T-cell (primary cell): ENCODE measurements at places on chromosomes 16 and 17. TPM values are rescaled to one million over a fixed set of nuclear protein-coding genes. Genes with fewer than 3 reads are reported as not detected.

Gene PSME3
- total RNA-seq = 77.2 TPM

GRCh38 chr17:39283896-39284295 is 58.2 kb upstream of the STAC2 start:
- H3K4me1 ChIP-seq = no peaks in the 10 kb centered on the region
- no peak overlapping the region for H3K27ac ChIP-seq
- peaks cover 20% of the 10 kb centered on the region for H3K36me3 ChIP-seq
- DNase-seq = no peak

DNA sequence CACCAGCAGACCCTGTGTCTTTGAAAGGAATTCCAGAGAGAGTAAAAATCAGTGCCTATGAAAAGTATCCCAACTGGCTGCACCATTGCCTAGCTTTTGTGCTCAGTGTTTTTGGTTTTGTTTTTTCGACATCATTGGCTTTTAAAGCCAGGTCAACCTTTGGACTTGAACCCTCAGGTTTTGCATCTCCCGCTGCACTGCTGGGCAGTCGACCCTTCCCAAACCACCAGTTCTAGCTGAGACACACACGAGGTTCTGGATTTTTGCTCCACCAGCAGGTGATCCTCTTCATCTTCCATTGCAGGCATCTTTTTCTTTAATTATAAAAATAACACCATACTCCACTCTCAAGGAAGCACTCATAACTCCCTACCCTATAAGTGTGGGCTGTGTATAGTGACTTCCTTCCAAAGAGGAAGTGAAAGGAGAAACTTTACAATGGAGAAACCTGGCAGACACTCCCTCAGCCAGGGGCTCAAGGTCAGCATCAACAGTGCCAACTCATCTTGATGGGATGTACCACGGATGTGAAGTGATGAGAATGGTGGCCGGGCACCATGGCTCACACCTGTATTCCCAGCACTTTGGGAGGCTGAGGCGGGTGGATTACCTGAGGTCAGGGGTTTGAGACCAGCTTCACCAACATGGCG is 57.8 kb downstream of the BMERB1 start:
- no peaks in the 10 kb centered on the region for H3K27me3 ChIP-seq
- DNase-seq = no peak
- H3K4me1 ChIP-seq = no peaks in the 10 kb centered on the region
- no peaks in the 10 kb centered on the region for H3K36me3 ChIP-seq
- no peak overlapping the region for H3K4me3 ChIP-seq

- H3K27me3 ChIP-seq = no peaks in the 10 kb centered on the region
- H3K4me1 ChIP-seq = peaks cover 79% of the 10 kb centered on the region
- peak overlapping the region; percentile 74 for H3K27ac ChIP-seq
- peak overlapping the region; percentile 25 for H3K4me3 ChIP-seq
- H3K36me3 ChIP-seq = no peaks in the 10 kb centered on the region
These were observed 3.6 kb downstream of the USP7 start for GRCh38 chr16:8959921-8960787.

DNA sequence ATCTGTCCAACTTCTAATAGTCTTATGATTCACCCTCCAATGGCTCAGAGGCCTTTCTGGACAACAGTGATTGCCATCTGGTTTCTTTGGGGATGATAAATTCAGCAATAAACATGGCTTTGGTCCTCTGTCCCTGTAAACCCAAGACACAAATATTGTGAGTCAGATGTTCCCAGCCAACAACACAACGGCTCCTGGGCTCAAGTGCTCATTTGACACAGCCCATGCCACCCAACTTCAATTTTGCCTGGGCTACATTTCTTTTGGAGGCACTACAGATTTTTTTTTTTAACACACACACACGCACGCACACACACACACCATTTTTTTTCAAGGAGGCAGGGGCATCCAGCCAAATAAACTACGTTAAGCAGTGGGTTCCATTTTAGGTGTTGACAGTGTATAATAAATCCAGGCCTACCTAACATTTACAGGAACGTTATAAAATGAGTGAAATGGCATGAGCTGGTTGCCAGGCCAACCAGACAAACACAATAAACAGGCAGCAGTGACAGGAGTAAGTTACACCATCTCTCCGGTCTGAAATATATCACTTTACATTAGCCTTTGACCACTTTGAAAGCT is 939.9 kb upstream of the SOX9 start:
- H3K27me3 ChIP-seq = no peaks in the 10 kb centered on the region
- no peak for DNase-seq
- H3K4me3 ChIP-seq = no peak overlapping the region
- no peaks in the 10 kb centered on the region for H3K36me3 ChIP-seq
- no peak overlapping the region for H3K27ac ChIP-seq
- H3K4me1 ChIP-seq = no peaks in the 10 kb centered on the region
